ENCODE measurements at places on chromosomes 4 and X.

DNA sequence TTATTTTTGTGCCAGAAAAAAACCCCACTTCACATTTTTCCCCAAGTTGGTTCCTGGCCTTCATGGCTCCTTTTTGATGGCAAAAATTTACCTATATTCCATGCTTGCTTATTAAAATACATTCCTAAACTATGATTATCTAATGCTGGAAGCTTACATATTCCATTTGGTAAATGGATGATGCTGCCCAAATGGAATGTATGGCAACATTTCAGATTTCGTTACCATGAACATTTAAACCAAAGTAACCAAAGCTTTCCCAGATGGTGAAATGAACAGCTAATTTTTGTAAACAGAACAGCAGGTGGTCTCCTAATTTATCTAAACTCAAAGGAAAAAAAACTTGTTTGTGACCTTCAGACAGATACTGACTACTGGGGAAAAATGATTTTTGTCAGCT, 110.8 kb upstream of the TEX13A start:
- no peak for DNase-seq

DNA sequence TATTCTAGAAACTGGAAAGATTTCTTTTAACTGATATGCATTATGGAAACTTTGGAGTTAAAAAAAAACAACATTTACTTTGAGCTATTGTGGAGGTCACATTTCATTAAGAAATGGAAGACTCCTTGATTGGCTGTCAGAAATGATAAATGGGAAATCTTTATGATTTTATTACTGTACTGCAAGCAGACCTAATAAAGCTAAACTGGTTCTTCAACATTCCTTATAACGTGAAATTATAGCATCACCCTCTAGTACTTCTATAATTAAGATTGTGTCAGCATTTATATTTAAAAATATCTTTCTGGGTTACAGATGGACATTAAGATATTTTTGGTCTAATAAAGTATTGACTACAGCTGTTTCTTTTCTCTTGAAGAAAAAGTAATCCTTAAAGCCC, 213.8 kb upstream of the PACRGL start:
- DNase-seq: no peak

DNA sequence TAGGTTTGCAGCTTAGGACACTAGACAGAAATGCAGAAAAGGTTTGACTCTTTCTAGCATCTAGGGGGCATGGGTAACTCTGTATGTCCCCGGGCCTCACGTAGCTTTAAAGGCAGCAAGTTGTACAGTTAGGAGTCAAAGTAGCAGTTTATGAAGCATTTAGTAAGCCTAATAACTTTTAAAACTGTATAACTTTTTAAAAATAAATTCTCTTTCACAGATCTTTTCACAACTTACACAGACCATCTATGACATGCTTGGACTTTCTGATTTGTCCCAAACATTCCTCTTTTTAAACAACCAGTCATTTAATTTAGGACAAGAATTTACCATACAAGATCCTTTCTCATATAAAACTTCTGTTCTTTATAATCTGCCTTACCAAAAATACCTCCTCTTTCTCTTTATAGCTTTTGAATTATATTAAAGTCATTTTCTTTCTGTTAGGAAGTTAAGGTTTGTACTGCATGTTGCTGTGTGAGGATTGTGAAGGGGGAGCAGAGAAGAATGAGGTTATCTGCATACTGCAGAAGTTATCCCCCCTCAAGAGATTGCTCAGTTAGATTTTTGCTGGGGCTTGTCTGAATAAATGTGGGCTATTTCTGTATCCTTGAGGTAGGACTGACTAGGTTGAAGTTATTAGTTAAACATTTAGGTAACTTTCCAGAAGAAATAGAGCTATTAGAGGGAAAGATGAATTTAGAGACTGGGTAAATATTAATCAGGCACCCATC, 94.3 kb downstream of the CPE start:
- no peak for DNase-seq

- DNase-seq: no peak
Observed at GRCh38 chr4:18722748-18723191, 701.2 kb upstream of the LCORL start.

DNA sequence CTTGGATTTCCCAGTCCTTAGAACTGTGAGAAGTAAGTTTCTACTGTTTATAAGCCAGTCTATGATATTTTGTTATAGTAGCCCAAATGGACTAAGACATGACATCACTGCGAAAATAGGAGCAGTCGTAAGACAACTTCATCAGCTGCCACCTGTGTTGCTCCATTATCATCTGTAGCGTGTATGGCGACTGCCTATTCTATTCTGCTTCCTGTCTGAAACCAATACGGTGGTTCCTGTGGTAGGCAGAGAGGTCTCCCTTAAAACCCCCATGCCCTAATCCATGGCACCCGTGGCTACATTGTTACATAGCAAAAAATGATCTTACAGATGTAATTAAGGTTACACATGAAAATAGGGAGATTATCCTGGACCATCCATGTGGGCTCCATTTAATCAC, 105.4 kb upstream of the FAT1 start:
- no peak for DNase-seq

GRCh38 chrX:413322-414201, 26.9 kb upstream of the PPP2R3B start:
- DNase-seq: peak; percentile 5
